MG63 (cell line): ENCODE measurements at places on chromosomes 5 and 9. TPM values are rescaled to one million over a fixed set of nuclear protein-coding genes. Genes with fewer than 3 reads are reported as not detected.

GRCh38 chr5:80238778-80239679 lies 16.8 kb downstream of the SERINC5 start:
- DNase-seq, result peak; percentile 68

DNA sequence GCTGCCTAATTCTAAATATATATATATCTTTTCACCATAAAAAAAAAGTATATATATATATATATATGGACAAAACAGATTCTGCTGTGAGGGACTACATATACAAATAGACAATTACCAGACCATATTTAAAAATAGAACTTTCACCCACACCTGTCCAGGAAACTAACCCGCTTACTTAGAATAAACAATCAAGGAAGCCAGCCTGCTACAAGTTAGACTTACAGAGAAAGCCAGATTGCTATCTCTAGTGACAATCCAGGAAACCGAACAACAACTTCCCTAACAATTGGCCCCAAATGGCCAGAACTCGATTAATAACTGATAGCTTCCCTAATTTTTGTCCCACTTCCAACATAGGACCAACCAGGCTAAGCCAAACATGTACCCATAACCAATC lies 5.9 kb downstream of the GLDC start:
- no peak for DNase-seq

DNA sequence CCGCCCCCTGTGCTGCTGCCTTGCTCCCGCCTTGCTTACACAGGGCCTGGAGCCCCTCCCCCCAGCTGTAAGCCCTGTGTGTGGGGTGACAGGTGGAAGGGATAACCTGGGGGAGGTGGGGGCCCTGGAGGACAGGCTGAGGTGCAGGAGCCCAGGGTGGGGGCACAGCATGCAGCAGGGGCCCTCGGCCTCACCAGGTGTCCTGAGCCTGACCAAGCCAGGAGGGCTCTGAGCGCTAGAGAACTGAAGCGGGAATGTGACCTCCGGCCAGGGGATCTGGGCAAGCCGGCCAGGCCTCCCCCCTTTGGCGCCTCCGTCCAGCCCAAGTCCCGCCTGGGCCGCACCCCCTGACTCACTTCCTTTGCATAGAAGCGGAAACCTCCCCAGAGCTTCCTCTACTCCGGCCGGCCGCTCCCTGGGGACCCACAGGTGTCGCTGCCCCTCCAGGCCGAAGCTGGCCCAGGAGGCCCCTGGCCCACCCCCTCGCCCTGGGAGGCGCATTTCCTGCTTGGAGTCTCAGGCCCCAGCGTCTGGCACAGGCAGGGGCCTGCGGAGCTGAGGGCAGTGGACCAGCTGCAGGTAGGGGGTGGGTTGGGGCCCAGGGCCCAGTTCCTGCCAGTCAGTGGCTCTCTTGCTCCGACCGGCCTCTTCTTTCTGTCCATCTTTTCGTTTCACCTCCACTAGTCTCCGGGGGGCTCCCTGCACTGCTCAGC lies at the start of gene TOR4A:
Gene TOR4A, plus strand, starts transcription at position 398 of the 713 bp plus-strand sequence. CDS start 964 bp downstream, outside the sequence.
- DNase-seq, result peak; percentile 34

The SPINK5 gene
- not detected in 2 replicates for total RNA-seq

The PCDHGA11 gene
- total RNA-seq, result not detected in 2 replicates

GRCh38 chr9:79581794-79582193 lies 10.0 kb downstream of the TLE4 start:
- peak; percentile 17 for DNase-seq

- peak; percentile 64 for DNase-seq
These were observed 382.3 kb downstream of the ACTL7B start for GRCh38 chr9:108473209-108474112.

DNA sequence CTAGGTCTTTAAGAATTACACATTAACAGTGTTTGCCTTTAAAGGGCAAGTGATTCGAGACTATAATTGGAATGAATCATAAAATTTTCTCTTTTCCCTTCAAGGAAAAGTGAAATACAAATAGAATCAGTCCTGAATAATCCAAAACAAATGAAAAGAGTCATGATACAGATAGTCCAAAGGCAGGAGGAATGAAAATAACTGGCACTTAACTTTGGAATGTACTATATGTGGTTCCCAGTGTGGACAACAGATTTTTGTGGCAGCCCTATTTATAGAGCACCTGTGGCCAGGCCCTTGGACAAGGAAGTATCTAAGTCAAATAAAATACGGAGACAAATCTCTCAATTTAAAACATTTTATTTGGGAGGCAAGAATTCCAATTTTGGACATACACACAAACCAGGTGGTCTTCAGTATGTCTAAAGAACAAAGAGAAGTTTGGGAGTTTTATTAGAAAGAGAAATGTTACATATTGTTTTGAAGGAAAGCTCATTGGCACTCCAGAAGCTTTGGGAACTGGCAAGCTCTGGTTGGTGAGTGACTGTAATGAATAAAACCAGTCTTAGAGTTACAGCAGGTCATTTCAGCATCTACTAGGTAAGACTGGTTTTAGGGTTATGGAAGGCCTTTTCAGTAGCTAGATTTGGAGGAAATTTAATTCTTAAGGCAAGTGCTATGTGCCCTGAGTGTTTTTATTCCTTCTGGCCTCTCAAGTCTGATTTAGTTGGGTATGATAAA lies 116.0 kb upstream of the PAM start:
- no peak for DNase-seq

DNA sequence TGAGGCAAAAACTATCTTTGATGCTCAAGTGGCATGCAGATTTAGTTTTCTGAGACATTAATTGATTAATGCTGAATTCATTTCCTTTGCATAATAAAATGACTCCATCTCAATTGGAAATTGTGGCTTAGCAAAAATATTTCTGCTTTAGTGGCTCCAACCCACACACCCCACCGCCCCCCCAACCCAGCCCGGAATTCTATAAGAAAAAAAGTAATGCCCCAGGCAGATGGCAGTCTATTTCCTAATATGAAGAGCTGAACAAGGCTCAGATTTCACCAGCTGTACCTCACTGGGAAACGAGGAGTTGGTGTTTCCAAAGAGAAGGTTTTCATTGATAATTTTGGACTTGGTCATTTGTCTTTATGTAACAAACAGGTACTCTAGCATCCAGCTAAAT lies 182.1 kb downstream of the FBN2 start:
- no peak for DNase-seq

DNA sequence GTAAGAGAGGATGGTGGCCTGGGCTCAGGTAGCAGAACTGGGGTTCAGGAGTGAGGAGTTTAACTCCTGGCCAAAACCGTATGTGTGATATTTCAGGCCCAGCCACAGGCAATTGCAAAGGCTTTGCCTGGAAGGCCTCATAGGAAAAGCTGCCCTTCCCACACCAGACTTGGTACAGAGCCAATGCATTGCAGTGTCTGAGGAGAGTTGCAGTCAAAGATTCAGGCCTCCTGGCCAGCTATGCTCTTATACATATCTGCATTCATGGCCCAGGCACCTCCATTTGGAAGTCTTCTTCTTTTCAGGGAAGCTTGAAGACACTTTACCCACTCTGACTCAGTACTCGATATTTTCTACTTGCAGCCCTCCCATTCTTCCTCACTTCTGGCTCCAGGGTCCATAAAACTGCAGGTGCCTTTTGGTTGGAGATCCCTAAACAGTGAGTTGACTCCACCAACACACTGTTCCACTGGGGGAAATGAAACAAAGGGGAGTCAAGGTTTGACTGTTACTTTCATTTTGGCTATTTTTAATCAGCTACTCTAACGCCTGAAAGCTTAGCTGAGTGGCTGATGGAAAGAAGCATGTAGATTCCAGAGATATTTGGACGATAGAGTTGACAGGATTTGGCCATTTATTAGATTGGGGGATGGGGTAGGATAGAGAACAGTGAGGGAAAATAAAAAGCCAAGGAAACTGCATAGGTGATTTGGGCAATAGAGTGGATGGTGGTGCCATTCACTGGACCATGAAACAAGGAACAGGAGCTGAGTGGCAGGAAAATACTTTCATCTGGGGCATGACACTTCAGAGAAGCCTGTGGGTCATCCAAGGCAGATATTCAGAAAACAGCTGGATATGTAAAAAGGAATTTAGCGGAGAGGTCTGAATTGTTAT lies 30.6 kb upstream of the IL33 start:
- peak; percentile 10 for DNase-seq

GRCh38 chr5:63233911-63234310 lies 655.3 kb downstream of the LRRC70 start:
- no peak for DNase-seq

DNA sequence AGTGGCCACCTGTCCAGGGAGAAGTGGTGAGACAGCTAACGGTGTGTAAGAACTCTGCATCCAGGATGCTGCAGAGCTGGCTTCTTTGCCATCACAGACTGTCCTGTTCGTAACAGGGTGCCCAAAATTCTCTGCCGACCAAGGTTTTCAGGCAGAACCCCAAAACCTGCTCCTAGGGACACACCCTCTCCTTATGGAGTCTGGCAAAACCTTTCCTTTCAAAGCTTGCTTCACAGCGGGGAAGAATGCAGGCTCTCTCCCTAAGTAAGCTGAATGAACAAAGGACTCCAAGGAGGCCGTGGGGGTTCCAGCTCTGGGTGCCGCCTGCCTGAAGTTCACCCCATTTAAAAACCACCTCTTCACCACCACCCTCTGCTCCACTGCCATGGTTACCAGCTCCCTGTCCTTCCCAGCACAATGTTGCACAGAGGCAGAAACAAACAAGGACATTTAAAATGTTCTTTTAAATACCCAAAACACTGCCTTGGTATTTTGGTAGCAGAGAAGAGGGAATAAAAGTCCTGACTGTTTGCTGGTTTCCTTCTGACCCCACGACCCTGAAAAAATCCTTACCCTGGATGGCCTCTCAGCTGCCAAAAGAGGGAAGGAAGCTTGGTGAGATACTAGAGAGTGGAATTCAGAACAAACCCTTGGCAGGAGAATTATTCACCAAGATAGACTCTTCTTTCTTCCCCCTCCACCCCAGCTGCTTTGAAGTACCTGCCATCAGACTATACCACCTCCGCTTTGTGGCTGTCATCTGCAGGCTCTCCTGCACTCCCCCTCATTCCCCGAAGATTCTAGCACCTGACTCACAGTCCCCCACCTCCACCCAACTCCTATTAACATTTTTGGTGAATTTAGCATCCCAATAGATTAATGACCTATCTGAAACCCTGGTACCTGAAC lies 7.1 kb upstream of the KLF9 start:
- no peak for DNase-seq

DNA sequence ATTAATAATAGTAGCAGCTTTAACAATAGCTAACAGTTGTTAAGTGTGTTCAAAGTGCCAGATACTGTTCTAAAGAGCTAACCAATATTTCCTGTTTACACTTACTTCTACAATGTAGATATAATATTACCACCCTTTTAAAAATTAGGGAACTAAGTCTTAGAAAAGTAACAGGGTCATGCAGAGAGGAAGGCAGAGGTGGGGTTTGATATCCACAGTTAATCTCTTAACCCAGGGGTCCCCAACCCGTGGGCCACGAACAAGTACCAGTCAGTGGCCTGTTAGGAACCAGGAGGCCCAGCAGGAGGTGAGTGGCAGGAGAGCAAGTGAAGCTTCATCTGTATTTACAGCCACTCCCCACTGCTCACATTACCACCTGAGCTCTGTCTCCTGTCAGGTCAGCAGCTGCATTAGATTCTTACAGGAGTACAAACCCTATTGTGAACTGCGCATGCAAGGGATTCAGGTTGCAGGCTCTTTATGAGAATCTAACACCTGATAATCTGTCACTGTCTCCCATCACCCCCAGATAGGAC lies 89.1 kb downstream of the ACTL7B start:
- no peak for DNase-seq

DNA sequence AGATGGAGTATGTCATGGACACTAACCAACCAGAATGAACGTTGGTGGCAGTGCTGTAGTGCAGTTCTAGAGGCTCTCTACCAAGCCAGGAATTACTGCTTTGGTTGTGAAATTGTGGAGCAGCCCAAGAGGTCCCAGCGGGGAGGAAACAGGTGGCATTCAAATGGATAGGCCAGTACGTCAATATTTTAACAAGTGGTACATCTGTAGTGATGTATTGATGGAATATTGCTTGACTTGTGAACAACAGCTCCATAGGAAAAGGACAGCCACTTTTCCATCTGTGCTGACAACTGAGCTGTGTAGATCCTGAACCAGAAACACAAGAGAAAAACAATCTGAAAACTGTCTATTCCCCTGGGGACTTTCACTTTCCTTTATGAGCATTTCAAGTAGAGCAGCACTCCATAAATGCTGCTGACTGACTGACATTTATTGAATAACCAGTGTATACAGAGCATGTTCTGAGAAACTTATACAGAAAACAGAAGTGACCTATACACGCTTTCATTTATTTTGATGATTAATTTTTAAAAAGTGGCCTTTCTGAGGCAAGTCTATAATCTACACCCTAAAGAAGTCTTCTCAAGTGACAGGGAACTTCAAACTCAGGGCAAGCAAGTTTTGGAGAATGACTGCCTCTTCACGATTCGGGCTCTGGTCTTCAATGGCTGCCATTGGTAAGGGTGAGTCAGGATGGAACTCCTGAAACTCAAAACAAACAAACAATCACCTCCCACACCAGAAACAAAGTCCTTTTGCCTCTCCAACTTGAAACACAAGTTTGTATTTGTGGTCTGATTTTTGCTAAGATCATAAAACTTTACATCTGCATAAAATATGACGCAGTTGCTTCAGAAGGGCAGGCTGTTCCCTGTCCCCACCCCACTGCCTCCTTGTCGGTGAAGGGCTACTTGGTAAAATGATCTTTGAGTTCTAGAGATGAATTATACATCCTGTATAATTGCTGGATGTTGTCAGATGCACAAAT lies 362.4 kb downstream of the NDUFS4 start:
- DNase-seq, result no peak

DNA sequence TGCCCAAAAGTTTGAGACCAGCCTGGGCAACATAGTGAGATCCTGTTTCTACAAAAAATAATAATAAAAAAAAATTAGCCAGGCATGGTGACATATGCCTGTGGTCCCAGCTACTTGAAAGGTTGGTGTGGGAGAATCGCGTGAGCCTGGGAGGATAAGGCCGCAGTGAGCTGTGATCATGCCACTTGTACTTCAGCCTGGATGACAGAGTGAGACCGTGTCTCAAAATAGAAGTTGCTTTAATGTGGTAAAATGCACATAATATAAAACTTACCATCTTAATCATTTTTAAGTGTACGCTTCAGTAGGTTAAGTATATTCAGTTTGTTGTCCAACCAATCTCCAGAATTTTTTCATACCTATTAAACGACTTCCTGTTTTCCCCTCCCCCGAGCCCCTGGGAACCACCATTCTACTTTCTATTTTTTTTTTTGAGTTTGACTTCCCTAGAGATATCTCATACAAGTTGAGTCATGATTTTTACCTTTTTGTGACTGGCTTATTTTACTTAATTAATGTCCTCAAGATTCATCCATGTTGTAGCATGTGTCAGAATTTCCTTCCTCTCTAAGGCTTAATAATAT lies 120.1 kb upstream of the POC5 start:
- DNase-seq, result no peak

The TNC gene
- total RNA-seq, result 3.0 and 4.2 TPM in 2 replicates

- no peak for DNase-seq
These were observed 47.4 kb downstream of the ANKRD33B start for GRCh38 chr5:10611290-10611689.
